ENCODE measurements at places on chromosomes 11 and 22.

DNA sequence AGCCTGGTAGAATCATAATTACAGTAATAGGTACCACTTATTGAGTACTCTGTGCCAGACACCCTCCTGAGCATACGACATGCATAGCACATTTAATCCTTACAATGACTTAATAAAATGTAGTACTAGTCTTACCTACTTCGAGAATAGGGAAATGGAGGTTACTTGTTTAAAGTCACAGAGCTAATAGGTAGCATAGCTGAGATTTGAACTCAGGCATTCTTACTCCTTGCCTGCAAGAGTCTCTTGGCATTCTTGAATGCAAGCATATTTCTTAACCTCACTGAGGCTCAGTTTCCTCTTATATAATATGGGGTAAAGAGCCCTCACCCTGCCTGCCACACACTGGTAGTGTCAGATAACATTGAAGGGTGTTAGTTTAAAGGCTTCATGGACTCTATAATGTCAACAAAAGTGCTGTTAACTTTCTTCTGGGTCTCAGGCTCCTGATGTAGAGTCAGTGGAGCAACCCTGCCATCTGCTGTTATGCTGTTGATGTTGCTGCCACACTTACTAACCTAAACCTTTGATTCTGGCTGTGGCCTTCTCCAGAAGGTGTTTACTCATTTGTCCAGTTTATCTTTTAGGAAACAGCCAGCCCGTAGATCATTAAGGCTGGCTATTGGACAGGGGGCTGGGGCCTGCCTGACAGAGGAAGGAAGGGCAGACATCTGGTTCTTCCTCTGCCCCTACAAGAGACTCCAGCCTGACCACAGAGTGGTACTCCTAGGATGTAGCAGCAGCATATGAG lies 18.9 kb downstream of the LIMK2 start:
- no peak for DNase-seq

DNA sequence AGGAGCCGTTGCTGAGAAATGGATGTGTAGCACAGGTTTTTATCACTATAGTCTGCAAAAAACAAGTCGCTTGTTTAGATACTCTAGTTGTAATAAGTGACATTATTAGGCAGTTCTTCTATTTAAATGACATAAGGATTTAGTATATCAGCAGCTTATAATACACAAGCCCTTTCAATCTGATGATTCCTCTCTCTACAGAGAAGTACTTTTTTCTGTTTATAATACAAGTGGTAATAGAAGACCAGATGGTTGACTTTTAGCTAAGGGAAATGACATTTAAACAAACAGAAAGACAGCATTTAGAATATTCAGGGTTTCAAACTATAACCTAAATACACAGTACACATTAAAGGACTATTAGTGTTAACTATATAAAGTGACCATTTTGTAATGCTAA lies 60.4 kb downstream of the IMMP1L start:
- DNase-seq = no peak

- DNase-seq = no peak
Observed at GRCh38 chr11:12540075-12540680, 134.0 kb upstream of the TEAD1 start.

GRCh38 chr22:17946662-17947367 lies 77.5 kb downstream of the MICAL3 start:
- DNase-seq = no peak

DNA sequence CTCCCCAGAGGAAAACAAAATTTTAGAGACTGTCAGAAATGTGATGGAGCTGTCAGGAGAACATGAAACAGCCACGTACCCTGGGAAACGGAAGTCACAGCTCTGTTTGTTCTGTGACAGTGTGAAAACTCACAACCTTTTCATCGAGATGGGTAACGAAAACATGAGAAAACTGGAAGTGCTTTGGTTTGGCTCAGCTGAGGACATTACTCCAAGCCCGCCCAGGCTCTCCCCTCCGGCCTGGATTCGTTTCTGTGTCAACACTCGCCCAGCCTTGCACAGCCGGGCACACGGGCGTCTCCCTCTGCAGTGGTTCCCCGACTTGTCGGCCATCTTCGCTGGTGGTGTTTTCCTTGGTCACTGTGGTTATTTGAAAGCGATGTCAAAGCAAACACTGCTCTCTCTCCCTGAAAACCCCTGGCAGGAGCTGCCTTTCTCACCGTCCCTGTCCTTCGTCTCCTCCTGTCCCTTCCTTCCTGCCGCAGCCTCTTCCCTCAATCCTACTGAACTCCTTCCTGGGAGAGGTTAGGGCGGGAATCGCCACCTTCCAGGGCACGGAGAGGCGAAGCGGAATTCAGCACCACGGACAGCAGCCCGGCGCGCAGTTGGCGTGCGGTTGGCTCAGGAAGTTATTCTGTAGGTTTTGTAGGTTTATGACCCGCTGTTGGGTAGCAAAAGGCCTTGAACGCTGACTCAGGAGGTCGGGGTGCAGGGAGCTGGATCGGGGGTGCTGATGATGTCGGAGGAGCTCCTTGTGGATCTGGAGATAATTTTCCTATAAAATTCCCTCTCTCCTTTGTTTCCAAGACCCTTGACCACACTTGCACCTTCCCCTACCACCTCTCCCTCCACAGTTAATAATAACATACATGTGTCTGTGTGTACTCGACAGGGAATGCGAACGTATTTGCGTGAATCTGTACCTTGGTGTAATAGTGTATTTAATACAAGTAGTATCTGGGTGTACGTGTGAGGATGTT lies 13.1 kb upstream of the RPS19BP1 start:
- peak; percentile 59 for DNase-seq

GRCh38 chr22:37279331-37280181 lies 2.8 kb upstream of the CYTH4 start:
- peak; percentile 43 for DNase-seq

DNA sequence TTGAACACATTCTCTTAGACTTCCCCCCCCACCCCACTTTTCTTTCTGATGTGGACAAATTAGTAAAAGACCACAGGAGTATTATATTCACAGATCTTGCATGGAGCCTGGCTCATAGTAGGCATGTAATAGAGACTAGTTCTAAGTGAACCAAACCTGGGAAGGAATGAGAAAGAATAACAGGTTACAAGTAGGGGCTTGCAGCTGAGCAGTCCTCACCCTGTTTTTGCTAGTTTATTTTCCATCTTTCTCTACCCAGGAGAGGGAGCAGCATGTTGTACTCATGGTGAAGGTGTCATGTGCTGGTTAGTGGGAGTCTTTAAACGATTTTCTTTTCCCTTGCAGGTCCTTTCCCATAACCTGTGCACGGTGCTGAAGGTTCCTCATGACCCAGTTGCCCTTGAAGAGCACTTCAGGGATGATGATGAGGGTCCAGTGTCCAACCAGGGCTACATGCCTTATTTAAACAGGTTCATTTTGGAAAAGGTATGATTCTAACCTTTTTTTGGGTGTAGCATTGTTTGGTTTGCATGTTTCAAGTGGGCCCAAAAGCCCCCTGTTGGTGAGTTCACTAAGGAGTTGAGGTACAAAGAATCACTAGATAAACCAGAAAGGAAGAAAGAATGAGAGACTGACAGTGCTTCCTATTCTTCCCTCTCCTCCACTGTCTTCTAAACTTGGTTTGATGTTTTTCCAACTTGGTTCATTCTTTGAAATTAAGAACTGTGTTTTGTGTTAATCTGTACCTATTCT lies 30.1 kb downstream of the SWAP70 start:
- no peak for DNase-seq

- DNase-seq = no peak
Observed at GRCh38 chr11:29159552-29160465, 857.0 kb downstream of the KCNA4 start.

- DNase-seq = no peak
Observed at GRCh38 chr11:21640491-21640890, 552.4 kb upstream of the ANO5 start.

GRCh38 chr11:2688381-2689231 lies 11.2 kb downstream of the KCNQ1OT1 start:
- DNase-seq = no peak

- DNase-seq = peak; percentile 3
Observed at GRCh38 chr11:103202048-103202651, 92.9 kb downstream of the DYNC2H1 start.

GRCh38 chr11:57474803-57475115 lies 14.4 kb downstream of the RTN4RL2 start:
- DNase-seq = no peak

- no peak for DNase-seq
Observed at GRCh38 chr22:44186121-44186510, 5.4 kb downstream of the PARVG start.

- DNase-seq = no peak
Observed at GRCh38 chr11:61870541-61871031, 20.8 kb downstream of the FADS3 start.

GRCh38 chr22:46542011-46542985 lies 4.9 kb upstream of the CELSR1 start:
- DNase-seq = no peak

DNA sequence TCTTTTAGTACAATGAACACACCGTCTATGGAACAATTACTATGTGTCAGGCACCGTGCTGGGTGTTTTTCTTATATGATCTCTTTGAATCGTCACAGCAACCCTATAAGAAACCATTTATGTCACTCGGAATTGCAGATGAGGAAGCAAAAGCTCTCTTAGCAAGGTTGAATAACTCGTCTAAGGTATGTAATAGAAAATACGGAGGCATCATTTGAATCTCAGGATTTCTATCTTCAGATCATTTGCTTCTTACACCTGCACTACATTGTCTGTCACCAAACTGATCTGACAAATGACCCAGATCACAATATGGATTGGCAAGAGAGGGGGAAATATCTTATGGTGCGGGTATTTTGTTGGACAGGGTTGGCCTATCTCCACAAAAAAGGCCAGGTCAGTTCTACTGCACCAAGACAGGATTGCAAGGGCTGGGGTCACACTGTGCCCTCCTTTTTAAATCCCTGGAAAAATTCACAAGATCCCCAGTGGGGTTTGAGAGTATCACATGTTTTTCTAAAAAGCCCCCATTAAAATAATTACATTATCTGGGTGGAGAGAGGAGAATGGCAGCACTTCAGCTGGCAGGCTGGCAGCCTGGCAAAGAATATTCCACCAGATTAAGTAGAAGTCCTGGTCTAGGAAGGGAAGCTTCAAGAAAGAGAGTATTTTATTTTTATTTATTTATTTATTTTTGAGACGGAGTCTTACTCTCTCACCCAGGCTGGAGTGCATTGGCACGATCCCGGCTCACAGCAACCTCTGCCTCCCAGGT lies 110.7 kb upstream of the CLMP start:
- DNase-seq = no peak

GRCh38 chr11:106621484-106621883 lies 396.8 kb downstream of the GUCY1A2 start:
- no peak for DNase-seq

- DNase-seq = no peak
Observed at GRCh38 chr11:121575250-121575962, 122.6 kb upstream of the SORL1-AS1 start.

DNA sequence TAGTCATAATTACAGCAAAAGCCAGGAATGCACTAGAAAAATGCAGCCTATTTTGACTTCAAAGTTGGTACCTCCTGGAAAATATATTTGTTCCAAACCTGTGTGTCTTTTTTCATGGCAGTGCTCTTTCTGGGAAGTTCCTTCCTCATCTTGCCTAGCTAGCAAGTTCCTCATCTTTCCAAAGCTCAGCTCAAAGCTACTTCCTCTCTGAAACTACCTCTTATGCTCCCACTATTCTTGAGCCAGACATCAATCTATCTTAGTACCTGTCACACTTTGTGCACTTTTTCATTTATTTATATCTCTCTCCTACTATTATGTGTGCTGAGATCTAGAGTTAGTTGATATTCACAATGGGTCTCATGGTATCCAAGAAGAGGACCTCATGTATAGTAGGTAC lies 191.6 kb upstream of the CCDC90B start:
- DNase-seq = no peak

GRCh38 chr11:115616971-115617370 lies 112.8 kb upstream of the CADM1 start:
- DNase-seq = no peak

DNA sequence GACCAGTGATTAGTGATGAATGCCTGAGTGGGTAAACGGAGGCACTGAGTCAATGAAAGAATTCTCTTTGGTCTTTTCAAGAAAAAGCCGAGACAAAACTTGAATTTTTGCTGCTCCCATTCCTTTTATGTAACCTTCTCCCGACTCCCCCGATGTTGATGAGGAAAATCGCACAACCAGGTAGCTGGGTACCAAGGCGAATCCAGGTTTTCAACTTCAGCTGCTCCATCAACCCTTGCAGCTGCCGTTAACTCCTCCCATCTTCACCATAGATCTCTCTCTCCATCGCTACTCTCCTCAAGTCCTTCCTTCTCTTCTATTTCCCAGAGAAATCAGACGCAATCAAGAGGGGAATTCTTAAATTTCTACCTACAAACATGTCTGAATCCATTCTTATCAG lies 611 bp upstream of the USP2 start:
- DNase-seq = no peak

GRCh38 chr11:119121811-119122124 lies 388 bp downstream of the HINFP start:
- DNase-seq = no peak

GRCh38 chr11:32890843-32891656 lies 1.6 kb upstream of the QSER1 start:
- DNase-seq = no peak

- DNase-seq = no peak
Observed at GRCh38 chr22:43293655-43294392, 49.3 kb downstream of the SCUBE1 start.

- no peak for DNase-seq
Observed at GRCh38 chr11:122714484-122714883, 59.0 kb downstream of the UBASH3B start.

- DNase-seq = no peak
Observed at GRCh38 chr11:32229576-32230240, 138.8 kb downstream of the RCN1 start.

DNA sequence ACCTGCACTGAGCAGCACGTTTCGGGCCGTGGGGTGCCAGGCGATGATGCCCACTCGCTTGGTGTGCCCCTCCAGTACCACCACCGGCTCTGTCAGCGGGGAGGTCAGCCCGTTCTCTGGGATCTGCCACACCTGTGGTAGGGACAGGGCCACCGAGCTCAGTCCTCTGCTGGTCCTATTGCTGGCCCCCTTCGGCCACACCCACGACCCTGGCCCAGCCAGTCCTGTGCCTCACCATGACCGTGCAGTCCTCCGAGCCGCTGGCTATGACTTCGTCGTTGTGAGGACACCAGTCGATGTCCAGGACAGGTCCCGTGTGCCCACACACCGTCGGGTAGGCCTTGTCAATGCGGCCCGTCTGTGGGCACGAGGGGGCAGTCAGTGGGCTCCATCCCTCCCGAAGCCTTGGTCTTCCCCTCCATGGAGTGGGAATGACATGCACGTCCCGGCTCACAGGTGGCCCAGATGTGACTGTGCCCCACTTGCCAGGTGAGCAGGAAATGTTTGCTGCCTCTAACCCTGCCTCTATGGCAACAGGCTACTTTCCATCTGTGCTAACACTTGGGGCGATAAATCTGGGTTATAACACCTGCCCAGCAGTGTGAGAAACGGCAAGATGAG lies 1.4 kb downstream of the CORO1B start:
- no peak for DNase-seq

Measured in hindlimb muscle (tissue), 1 donor.